ENCODE measurements at places on chromosomes 13 and 19. TPM values are rescaled to one million over a fixed set of nuclear protein-coding genes. Genes with fewer than 3 reads are reported as not detected.

DNA sequence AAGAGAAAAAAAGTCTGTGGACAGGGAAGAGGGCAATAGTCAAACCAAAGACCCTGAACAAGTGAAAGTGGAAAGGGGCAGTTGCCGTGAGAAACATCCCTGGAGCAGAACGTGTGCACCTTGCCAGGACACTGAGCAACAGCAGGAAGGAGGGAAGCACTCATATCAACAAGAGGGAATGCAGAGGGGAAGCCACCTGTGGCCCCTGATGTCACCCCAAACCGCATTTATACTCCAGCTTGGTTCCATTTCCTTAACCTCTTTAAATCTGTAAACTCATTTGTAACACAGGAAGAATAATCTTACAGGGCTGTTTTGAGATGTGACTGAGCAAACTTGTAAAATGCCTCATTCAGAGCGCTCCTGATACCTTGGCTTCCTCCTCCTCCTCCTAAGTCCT lies 698.8 kb downstream of the DIAPH3 start:
- no peak overlapping the region for H3K4me3 ChIP-seq
- H3K36me3 ChIP-seq, result no peaks in the 10 kb centered on the region
- H3K27me3 ChIP-seq, result no peaks in the 10 kb centered on the region
- DNase-seq, result no peak
- H3K27ac ChIP-seq, result no peak overlapping the region
- H3K4me1 ChIP-seq, result peaks cover 4% of the 10 kb centered on the region

DNA sequence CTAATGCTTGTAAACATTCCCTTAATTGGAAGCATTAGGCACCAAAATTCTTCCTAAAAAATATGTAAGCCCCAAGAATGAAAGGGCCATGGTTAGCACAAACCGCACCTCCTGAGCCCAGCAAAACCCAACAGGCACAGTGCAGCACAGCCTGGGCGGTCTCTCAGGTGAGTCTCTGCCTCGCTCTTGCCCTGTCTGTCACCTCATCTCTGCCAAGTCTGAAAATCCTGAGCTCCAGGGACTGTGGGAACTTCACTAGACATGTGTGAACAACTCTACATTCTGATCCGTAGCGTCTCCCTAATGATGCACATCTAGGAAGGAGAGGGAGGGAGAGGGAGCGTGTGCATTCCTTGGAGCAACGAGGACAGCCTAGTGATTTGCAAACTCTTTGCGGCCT lies 88.8 kb upstream of the GJB6 start:
- H3K36me3 ChIP-seq, result no peaks in the 10 kb centered on the region
- DNase-seq, result no peak
- no peak overlapping the region for H3K4me3 ChIP-seq
- no peaks in the 10 kb centered on the region for H3K4me1 ChIP-seq
- H3K27me3 ChIP-seq, result peaks cover 3% of the 10 kb centered on the region
- no peak overlapping the region for H3K27ac ChIP-seq

DNA sequence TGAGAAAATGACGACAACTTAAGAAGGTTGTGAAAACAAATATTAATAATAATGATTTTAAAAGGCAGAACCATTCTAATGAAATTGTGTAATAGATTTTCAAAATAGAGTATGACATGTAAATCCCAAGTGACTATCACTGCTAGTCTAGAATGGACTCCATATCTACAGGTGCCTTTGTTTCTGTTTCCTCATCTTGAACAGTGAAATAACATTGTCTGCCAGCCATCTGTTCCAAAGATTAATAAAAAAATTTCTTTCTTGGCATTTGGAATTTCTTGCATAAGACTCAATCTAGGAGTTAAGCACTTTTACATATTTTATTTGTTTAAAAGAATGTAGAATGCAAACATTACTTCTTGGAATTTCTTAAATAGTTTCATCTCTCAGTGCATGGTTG lies 520.1 kb upstream of the ARGLU1 start:
- H3K36me3 ChIP-seq, result no peaks in the 10 kb centered on the region
- no peak overlapping the region for H3K27ac ChIP-seq
- H3K4me3 ChIP-seq, result no peak overlapping the region
- DNase-seq, result no peak
- H3K27me3 ChIP-seq, result no peaks in the 10 kb centered on the region

DNA sequence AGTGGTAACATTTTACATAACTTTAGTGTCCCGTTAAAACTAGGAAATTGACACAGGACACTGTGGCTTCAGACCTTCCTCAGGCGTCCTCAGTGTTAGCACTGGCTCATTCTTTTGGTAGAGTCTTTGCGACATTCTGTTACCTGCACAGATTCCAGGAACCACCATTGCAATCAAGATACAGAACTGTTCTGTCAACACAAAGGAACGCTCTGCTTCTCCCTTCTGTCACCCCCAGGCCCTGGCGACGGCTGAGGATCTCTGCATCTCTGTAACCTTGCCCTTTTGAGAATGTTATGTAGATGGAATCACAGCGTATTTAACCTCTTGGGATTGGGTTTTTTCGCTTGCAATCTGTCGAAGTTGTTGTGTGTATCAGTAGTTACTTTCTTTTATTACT lies 22.6 kb downstream of the KDM4B start:
- H3K4me3 ChIP-seq, result no peak overlapping the region
- peaks cover 18% of the 10 kb centered on the region for H3K4me1 ChIP-seq
- DNase-seq, result no peak
- H3K36me3 ChIP-seq, result peaks cover 12% of the 10 kb centered on the region

The GPR4 gene
- not detected for total RNA-seq

The ERICH6B gene
- not detected for total RNA-seq

The PRRG2 gene
- 6.8 TPM for total RNA-seq

The ZNF486 gene
- total RNA-seq, result 29.6 TPM

The ZNF835 gene
- 0.17 TPM for total RNA-seq

The ZNF790 gene
- 12.1 TPM for total RNA-seq

- H3K27ac ChIP-seq, result no peak overlapping the region
- H3K36me3 ChIP-seq, result peaks cover 2% of the 10 kb centered on the region
- no peak for DNase-seq
- H3K4me1 ChIP-seq, result peaks cover 10% of the 10 kb centered on the region
Observed at GRCh38 chr13:51894239-51894638, 32.5 kb downstream of the CCDC70 start.

DNA sequence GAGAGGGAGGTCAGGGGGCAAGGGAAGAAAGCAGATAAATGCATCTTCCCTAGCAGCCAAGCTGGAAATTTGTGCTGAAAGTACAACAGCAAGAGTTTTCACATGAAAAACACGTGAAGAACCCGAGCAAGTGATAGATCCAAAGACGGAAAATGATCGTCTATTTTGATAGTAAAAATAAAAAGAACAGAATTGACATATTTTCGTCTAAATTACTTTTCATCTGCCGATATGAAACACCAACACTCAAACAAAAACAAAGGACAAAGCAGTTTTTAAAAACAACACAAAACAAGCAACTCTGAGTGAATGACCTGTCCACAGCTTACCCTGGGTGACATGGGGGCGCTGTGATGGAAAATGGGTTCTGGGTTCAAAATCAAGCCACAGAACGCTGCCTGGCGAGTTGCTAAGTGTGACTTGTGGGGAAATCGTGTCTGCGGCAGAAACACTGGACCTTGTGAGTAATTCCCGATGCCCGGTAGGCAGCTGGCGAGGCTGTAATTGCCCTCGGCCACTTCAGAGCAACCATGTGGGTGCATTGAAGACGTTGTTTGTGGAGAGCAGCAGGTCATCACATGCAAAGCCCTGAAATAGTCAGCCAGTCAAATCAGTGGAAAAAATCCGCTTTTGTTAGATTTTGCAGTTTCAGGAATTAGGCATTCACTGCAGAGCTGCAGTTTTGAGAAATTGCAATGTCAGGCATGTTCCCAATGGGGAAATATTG lies 7.4 kb downstream of the SOX1 start:
- H3K27ac ChIP-seq, result peak overlapping the region; percentile 42
- H3K36me3 ChIP-seq, result no peaks in the 10 kb centered on the region
- no peak for DNase-seq
- H3K4me3 ChIP-seq, result no peak overlapping the region
- H3K4me1 ChIP-seq, result peaks cover 1% of the 10 kb centered on the region

DNA sequence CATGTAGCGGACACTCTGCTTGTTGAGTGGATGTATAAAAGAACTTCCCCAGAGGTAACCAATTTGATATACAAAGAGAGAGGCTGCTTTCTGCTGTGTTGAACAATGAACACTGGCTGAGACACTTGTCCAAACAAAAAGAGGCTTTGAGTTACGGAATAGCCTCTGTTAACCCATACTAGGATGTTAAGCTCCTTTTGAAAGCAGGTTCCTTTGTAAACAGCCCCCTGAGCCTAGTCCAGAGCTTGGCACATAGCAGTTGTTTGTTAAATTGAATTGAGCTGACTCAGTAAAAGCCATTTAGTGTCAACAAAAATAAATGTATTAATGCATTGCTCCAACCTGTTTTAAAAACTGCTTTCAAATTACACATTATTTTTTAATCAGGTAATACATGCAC lies 200.1 kb downstream of the MZT1 start:
- DNase-seq, result no peak
- H3K4me1 ChIP-seq, result peaks cover 10% of the 10 kb centered on the region
- peaks cover 3% of the 10 kb centered on the region for H3K27me3 ChIP-seq
- no peaks in the 10 kb centered on the region for H3K36me3 ChIP-seq
- no peak overlapping the region for H3K27ac ChIP-seq

DNA sequence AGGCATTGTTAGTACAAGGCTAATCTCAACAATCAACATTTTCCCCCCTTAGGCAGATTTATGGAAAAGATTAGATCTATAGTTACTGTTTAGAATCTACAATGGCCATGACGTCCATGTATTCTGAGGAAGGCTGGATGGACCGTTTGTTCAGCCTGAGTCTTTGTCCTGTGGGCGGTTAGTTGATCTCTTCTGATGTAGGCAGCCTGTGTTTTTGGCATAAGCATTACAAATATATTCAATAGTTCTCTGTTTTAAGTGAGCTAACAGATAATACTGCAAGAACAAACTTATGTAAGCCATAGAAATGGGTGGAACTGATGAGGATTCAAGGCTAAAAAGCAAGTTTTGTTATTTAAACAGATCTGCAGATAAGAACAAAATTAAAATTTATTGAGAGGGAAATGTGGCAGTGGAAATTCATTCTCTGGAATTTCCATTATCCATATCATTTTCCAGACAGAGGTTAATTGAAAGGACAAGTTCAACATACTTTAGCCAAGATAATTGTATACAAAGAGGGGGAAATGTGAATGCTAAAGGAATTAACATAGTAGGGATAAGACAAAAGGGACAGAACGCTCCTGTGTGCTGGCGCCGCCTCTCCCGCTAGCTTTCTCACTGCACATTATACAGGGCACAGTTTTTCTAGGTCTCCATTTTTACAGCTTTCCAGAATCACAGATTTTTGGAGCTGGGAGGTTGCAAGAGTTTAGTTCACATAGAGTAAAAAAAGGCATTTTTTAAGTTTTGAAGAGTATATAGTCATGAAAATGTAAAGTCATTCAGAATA lies 48.6 kb downstream of the FAM124A start:
- H3K27me3 ChIP-seq, result no peaks in the 10 kb centered on the region
- H3K4me1 ChIP-seq, result no peaks in the 10 kb centered on the region
- no peak overlapping the region for H3K4me3 ChIP-seq

- H3K4me1 ChIP-seq, result peaks cover 26% of the 10 kb centered on the region
- H3K27ac ChIP-seq, result peak overlapping the region; percentile 13
- DNase-seq, result no peak
- no peak overlapping the region for H3K4me3 ChIP-seq
Observed at GRCh38 chr13:97567510-97568243, 133.7 kb downstream of the RAP2A start.

DNA sequence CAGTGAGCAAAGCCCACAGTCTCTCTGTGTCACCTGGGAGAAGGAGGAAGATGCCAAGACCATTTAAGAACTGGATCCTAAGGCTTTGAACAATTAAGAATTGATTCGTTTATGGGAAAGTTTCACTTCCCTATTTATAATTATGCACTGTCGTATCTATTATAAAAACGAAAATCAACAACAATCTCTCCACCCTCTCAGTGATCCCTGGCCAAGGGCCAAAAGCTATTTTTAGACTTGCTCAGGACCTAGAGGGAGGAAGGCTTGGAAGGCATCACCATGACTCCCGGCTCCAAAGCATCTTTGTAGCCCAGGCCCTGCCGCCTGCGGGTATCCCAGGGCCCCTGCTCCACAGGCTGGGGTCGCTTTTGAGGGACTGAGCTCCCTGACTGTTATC lies 1.3 kb downstream of the RHPN2 start:
- peaks cover 16% of the 10 kb centered on the region for H3K4me1 ChIP-seq
- peaks cover 4% of the 10 kb centered on the region for H3K36me3 ChIP-seq

DNA sequence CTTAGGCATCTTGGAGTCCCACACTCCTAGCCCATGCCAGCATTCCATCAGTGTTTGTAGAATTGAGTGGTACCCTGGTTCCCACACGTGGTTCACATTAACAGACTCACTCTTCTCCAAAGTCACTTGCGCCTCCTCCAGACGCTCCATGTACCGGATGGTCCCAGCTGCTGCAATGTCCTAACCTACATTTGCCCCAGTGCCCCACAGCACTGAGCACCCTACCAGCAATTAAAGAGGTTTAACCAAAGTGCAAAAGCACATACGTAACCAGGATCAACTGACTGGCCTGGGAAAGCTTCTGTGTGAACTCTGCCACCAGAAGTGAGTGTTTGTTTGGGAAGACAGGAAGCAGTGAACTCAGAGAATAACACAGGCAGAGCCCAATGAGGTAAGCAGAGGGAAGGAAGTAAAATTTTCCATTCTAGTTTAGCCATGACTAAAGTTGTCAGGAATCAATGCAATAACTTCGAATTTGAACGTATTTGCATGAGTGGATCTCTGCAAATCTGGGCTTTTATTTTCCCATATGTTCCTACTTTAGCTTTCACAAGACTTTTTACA lies 7.3 kb upstream of the MEDAG start:
- H3K27me3 ChIP-seq, result peaks cover 41% of the 10 kb centered on the region
- peaks cover 3% of the 10 kb centered on the region for H3K4me1 ChIP-seq
- DNase-seq, result no peak
- H3K36me3 ChIP-seq, result no peaks in the 10 kb centered on the region

DNA sequence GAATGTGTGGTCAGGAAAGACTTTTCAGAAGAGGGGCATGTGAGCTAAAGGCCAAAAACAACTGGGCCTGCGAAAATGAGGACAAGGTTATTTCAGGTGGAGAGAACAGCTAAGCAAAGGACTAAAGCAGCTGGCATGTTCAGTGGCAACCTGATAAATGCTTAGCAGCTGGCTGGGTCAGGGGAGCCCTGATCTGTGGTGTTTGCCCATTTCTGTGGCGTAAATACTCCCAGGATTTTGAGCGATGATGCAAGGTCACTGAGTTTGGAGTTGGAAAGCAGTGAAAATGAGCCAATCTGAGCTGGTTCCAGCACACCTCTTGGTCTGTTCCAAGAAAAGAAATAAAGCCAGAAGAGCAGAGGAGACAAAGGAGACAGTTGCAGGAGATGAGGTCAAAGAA lies 704.3 kb downstream of the UQCRFS1 start:
- no peaks in the 10 kb centered on the region for H3K4me1 ChIP-seq
- H3K4me3 ChIP-seq, result no peak overlapping the region
- no peak for DNase-seq
- H3K27ac ChIP-seq, result no peak overlapping the region
- peaks cover 7% of the 10 kb centered on the region for H3K27me3 ChIP-seq

GRCh38 chr13:33691980-33692379 lies 126.0 kb upstream of the RFC3 start:
- H3K4me3 ChIP-seq, result no peak overlapping the region
- H3K4me1 ChIP-seq, result no peaks in the 10 kb centered on the region
- H3K36me3 ChIP-seq, result no peaks in the 10 kb centered on the region

- DNase-seq, result no peak
- H3K4me1 ChIP-seq, result peaks cover 1% of the 10 kb centered on the region
- H3K4me3 ChIP-seq, result no peak overlapping the region
- no peaks in the 10 kb centered on the region for H3K36me3 ChIP-seq
Observed at GRCh38 chr13:94859278-94859691, 146.9 kb upstream of the SOX21 start.
